ENCODE measurements at places on chromosomes 6 and 20.

- no peak for DNase-seq
These were observed 112.5 kb downstream of the IPCEF1 start for GRCh38 chr6:154243793-154244750.

DNA sequence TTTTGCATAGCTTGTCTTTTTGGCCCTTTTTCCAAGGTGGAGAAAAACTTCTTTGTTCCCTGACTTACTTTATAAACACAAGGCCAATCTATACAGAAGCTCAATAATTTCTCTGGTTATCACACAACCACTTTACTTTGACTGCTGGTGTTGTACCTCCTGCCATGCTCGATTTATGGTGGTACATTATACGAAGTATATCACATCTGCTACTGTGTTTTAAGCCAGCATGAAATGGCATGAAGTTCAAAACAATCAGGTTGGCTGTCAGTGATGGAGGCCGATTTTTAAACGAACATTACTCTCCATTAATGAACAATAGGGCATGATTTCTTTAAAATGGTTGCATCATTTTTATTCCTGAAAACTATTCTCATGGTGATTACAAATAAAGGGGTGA lies 21.0 kb upstream of the ATXN1 start:
- no peak for DNase-seq

DNA sequence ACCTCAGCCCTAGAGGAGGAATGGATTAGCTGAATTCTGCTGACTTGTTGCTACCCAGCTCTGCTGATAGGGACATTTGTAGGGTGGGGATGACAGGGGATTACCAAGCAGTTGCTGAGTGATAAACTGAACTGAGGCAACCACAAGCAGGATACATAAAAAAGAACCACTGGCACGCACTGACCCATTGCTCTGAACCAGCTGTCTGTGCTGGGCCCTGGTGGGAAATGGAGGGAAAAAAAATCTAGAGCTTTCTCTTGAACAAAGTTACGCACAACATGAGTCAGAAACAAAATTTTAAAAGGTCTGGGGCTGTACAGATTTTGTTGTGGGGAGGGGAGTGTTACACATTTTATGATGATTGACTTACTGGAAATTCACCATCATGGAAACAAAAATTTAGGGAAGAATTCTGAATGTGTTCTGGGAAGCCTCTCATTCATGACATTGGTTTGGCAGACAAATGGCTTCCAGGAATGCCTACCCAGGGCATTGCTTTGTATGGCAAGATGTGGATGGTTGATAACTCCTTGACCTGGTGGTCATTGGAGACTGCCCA lies 37.7 kb downstream of the FOXO3 start:
- DNase-seq: no peak

- DNase-seq: no peak
These were observed 2.0 kb upstream of the TPBG start for GRCh38 chr6:82361631-82362030.

GRCh38 chr6:148743476-148743875 lies 3.4 kb upstream of the UST start:
- no peak for DNase-seq

GRCh38 chr20:4808872-4809271 lies 87.2 kb downstream of the PRND start:
- no peak for DNase-seq

GRCh38 chr20:53806683-53807401 lies 213.2 kb upstream of the ZNF217 start:
- DNase-seq: no peak

- DNase-seq: no peak
These were observed 95.4 kb upstream of the MRPS10 start for GRCh38 chr6:42313038-42313437.

GRCh38 chr6:159819932-159820640 lies 20.0 kb downstream of the PNLDC1 start:
- DNase-seq: no peak

- DNase-seq: no peak
These were observed 670.2 kb downstream of the RFPL4B start for GRCh38 chr6:113017353-113017752.

DNA sequence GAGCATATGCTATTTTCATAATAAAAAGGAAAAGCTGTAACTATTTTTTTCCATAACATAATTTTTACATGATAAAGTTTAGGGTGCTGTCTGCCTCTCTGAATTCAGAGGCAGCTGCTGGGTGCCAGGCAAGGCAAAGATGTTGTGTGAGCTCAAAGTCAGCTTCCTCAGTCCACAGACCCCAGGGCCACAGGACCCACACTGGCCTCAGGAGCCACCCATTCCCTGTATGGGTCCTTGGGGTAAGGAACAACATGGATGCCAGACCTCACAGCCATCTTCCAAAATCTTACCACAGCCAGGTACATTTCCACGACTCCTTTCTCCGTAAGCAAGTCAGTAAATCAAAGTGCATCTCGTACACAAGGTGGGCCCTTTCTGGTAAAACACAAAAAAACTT lies 16.4 kb upstream of the MAFB start:
- no peak for DNase-seq
